ENCODE measurements at places on chromosomes 11 and 22. TPM values are rescaled to one million over a fixed set of nuclear protein-coding genes. Genes with fewer than 3 reads are reported as not detected.

Gene PYGM
- 5.6 TPM for total RNA-seq

Gene DRAP1
- 95.6 TPM for total RNA-seq

Gene OR8G1
- total RNA-seq = not detected

Gene SEZ6L
- total RNA-seq = not detected

Gene CABP7
- 0.17 TPM for total RNA-seq

DNA sequence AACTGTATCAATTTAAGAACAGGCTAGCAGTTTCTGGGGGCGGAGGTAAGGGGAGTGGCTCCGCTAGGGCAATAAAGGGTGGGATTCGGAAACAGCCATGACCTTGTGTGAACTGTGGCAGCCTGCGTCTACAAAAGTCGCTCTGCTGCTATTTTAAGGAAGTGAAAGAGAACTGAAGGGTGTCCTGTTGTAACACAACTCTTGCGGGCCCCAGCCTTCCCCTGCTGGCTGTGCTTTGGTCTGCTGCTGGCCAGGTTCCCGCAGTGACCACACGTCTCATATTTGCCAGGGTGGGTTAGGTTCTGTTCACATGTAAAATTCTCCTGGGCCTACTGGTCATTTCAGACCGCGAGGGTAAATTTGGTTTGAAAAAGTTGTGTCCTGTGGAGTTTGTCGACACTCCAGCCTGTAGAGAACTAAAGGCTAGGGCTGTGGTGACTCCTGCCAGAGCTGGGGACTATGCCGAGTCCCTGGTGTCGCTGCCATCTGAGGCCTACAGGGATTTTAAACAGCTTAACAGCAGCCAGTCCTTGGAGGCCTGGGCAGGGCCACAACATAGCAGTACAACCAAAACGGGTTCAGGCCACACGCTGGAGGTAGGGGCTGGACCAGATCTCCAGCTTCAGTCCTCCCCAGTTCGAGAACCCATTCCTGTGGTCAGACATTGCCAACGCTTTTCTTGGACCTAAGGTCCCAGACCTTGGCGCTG is 1.1 kb upstream of the PPFIBP2 start:
- DNase-seq = no peak

GRCh38 chr11:94741022-94741679 is 27.0 kb upstream of the AMOTL1 start:
- no peak for DNase-seq

- no peak for DNase-seq
Measured at GRCh38 chr11:92128026-92128425, 96.6 kb upstream of the FAT3 start.

- DNase-seq = no peak
Measured at GRCh38 chr11:33658195-33658900, 42.3 kb downstream of the C11orf91 start.

DNA sequence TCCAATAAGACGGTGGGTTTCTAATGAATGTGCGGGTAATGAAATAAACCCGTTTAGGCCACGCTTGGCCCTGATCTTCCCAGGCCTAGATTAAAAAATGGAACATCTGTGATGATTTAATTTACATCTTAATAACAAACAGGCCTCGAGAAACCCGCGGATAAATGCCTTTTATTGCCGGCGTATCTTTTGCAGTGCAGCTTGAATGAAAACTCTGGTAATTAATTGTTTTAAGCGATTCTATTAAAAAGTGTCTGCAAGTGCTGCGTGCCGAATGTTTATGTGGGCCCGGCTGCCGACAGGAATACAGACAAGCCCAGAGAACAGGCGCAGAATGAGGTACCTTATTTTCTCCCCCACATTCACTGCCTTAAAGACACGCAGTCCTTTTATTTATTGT is 420.7 kb downstream of the MN1 start:
- DNase-seq = no peak

DNA sequence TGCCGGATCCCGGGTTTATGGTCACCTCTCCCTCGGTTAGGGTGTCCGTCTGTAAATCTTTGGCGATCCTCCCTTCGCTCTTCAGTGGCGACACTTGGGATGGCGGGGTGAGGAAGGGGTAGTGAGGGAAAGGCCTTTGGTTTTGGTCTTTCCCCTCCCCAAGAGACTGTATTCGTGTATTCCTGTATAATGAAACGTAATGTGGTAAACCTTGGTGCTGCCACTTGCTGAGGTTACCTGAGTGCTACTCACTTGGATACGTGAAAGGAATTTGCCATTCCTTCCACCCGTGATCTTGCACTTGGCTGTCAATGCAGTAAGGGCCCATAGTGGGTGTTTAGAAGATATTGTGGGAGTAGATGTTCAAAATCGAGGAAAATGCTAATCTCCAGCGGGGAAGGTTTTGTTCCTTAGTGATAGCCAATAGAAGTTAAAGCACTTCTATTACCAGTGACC is 578 bp upstream of the NUP160 start:
- no peak for DNase-seq

- DNase-seq = no peak
Measured at GRCh38 chr11:19805376-19805775, 92.7 kb downstream of the NAV2 start.

Measured in natural killer cell treated with Interleukin-12 subunit alpha and Interleukin-12 subunit beta and Interleukin-15 and Interleukin-18, amount 100 ng/mL, for 72 hours (primary cell).